ENCODE measurements at places on chromosomes 11 and 22.

DNA sequence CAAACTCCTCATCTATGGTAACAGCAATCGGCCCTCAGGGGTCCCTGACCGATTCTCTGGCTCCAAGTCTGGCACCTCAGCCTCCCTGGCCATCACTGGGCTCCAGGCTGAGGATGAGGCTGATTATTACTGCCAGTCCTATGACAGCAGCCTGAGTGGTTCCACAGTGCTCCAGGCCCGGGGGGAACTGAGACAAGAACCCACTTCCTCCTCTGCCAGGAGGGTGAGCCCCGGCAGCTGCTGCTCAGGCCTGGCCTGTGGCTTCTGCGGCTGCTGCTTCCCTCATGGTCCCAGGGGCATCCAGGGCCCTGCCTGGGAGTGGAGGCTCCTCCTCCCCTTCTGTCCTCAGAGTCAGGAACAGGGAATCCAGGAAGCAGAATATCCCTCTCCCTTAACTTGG is 98.4 kb downstream of the ZNF280B start:
- DNase-seq: no peak

DNA sequence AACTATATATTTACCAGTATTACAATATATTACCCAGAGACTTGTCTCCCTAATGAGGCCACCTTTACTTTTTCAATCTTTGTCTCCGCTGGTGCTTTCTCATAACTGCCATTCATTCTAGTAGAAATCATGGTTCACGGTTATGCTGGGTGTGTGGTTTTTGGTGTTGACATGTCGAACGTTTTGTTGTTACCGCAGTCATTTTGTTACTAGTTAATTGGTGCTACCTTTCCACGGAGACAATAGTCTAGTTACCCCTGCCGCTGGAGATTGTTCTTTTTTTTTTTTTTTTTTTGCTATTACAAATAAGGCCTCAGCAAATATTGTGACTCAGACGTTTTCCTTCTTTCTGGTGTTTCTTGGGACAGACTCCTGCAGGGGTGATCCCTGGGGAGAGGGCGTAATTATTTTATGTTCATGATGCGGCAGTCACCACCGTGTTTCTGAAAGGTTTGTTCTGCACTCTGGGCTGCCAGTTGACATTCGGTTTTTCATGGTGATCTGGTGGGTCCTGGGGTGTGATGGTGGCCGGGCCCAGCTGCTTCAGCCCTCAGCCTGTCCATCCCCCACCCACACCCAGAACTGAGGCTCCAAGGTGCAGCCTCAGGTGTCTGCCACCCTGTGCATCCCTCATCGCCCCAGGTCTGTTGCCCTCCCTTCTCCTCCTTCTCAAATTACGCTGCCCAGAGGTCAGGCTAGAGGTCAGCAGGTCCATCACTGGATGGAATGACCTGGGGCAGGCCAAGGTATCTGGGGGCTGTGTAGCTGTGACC is 28.6 kb downstream of the LRP5 start:
- no peak for DNase-seq

GRCh38 chr22:40733919-40734318 is 54.6 kb downstream of the MCHR1 start:
- no peak for DNase-seq

- DNase-seq: no peak
Observed at GRCh38 chr11:67581469-67581868, 2.1 kb upstream of the GSTP1 start.
